Stimulated activated CD8-positive, alpha-beta memory T cell treated with anti-CD3 and anti-CD28 coated beads, Interleukin-4, amount 100 ng/mL, for 48 hours (primary cell): ENCODE measurements at places on chromosomes 1 and 21.

DNA sequence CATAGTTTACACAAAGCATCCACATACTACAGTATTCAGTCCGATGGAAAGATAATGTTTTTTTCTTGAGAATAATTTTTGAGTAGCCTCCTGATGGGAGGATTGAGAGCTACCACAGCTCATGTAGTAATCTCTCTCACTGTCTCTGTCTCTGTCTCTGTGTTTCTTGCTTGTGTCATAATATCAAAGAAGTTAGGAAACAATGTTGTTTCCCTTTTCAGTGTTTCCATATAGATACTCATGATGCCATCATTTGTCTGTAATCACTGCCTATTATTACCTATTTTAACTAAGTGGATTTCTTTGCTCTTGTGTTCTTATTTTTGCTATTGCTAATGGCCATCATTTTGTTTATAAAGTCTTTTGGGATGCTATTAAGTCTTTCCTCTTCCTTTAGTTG, 367.7 kb downstream of the NEGR1 start:
- DNase-seq: no peak

- no peak for DNase-seq
These were observed 30.2 kb upstream of the DDX59 start for GRCh38 chr1:200699871-200700270.

DNA sequence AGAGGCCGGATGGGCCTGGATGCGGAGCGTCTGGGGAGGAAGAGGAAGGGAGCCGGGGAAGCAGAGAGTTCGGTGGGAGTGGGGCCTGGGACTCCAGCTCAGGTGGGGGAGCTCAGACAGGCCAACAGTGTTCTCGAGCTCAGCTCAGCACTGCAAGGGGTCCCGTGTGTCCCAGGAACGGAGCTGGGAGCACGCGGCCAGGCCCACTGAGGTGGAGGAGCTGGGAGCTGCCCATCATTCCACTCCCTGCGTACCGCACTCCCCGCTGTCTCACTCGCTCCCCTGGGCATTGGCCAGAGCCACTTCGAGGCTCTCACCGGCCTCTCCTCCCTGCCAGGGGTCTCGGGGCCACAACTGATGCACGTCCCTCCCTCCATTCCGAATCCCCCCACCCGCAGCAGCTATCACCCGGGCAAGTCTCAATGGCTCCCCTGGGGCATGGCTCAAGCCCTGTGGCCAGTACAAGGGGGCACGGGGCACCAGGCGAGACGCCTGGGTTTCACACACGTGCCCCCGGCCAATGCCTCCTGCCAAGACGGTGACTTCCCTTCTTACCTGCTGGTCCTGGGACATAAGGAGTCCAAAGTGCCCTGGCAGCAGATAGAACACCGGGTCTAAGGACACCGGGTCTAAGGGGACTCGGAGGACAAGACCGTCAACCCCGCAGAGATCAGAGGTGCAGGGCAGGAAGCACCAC, 30.3 kb upstream of the COL6A2 start:
- no peak for DNase-seq

DNA sequence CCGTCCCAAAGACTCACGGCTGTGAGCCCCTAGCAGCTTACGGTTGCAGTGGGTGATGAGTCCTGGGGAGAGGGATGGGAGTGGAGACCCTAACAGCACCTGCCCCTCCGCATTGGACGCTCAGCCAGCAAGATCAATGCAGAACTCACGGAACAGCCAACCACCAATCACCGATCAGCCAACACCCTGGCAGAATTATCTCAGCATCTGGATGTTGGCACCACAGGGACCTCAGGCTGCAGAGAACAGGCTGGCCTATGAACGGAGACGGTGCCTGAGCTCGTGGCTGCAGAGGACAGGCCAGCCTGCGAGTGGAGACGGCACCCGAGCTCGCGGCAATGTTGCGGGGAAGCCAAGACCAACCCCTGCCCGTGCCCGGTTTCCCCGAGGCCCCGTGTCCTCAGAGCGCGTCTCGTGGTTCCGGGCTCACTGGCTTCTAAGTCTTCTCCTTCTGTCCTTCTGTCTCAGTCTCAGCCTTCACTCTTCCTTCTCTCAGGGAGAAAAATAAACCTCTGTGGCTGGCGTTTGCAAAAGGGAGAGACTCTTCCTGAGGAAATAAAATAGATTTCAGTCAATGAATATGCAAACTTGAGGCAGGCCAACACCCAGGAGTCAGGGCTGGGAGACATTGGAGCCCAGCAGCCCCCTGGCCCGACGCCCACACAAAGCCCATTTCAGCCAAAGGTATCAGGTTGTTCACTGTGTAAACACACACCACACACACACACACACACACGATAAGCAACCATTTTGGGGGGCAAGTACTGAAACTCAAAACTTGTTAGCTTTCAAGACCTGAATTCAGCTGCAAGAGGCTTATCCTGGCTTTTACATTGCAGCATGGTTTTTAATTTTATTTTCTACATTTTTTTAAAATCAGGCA, 67.8 kb downstream of the SIK1 start:
- no peak for DNase-seq

DNA sequence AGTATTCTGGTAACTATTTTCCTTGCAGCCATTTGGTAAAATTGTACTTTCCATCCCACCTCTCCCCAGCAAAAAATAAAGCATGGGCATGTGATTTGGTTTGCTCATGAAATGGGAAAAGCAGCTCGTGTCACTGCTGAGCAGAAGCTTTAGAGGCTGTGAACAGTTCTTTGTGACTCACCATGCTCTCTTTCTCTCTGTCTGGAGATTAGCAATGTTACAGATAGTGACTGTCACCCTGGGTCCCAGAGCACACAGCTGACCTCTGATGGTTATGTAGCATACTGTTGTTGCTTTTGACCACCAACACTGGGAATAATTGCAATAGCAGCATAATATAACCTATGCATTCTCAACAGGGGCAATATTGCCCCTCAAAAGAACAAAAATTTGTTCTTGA, 70.6 kb downstream of the RGS2 start:
- no peak for DNase-seq

DNA sequence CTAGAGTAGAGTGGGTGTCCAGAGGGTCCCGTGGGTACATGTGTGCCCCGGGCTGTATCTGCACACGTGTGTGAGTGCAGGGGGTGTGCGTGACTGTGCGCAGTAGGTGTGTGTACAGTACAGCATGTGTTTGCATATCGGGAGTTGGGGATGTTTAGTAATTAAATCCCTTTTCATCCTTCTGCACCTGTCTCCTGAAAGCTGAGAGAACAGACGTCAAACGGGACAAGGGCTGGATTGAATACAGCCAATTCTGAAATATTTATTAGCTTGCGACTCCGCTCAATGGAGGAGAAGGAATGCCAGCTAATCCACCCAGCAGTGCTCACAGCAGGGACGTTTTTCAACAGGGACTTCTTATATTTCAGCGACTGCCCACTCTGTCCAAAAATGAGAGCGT, 44.7 kb upstream of the CASZ1 start:
- no peak for DNase-seq

DNA sequence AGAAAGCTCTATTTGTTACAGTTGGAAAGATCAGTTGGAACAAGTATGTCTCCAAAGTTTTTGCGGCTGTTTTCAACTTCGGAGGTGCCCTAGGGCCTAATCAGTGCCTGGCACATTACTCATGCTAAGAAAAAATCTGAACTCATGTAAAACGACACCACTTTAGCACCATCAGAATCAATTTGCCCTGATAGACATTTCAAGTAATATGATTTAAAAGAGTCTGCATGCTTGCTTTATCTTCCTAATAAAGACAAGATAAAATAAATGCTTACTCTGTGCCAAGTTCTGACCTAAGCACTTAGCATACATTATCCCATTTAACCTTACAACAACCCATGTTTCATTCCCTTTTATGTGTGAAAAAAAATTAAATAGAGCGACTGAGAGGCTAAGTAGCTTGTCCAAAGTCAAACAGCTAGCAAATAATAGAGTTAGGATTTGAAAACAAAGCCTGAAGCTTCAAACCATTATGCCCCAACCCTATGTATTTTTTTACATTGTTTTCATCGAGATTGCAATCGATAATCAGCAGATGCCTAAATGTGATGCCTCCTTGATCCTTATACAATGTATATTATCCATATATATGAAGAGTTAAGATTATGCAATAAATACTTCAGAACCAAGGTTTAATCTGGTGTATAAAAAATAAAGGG, 91.3 kb downstream of the DENND1B start:
- DNase-seq: no peak

- no peak for DNase-seq
These were observed 9.1 kb upstream of the IFI16 start for GRCh38 chr1:159000625-159001024.

GRCh38 chr1:54017979-54018378, at the start of gene LDLRAD1:
TSS of gene LDLRAD1 (minus strand) at chr1:54018186. CDS start at chr1:54018112, 74 bp downstream.
- DNase-seq: no peak

GRCh38 chr1:32182060-32182459, 2.6 kb downstream of the TXLNA start:
- no peak for DNase-seq

- no peak for DNase-seq
These were observed 49.2 kb upstream of the POFUT2 start for GRCh38 chr21:45336870-45337269.

DNA sequence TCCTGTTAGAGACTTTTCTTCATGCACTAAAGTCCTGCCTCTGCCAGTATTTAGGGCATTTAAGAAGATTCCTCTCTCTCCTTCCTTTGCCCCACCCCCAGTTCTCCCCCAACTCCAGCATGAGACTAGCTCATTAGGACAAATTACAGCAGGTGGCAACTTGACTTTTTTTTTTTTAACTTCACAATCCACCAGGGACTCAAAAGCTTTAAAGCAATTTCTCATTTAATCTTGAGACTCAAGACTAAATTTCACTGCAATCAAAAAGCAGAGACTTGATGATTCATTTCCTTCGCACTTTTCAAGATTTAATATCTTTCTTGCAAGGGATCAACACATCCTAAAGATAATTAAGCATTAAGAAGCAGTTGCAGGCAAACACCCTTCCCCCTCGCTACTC, 74.9 kb downstream of the WLS start:
- DNase-seq: no peak

DNA sequence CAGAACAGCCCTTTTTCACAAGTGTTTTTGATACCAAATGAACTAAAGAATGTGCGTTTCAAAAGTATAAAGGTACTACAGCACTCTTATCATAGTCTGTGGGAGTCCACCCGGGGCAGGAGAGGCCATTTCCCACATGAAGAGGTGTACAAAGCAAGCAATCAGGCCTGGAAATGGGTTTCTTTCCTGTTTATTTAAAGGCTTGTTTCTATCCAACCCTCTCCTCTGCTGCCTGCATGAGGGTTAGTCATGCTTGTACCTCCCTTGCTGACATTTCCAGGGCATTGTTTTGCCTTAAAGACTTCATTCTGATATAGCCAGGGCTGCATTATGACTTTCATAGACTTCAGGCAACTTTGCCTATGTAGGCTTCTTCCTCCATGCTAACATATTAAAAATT, 11.6 kb downstream of the SELP start:
- no peak for DNase-seq

- no peak for DNase-seq
These were observed 10.4 kb downstream of the CAMTA1 start for GRCh38 chr1:6795661-6796060.

GRCh38 chr1:233158322-233158721, 137.2 kb downstream of the PCNX2 start:
- DNase-seq: no peak

- peak; percentile 71 for DNase-seq
These were observed 90.5 kb downstream of the LIPI start for GRCh38 chr21:14120091-14120734.

GRCh38 chr1:100234432-100234831, 15.2 kb downstream of the DBT start:
- DNase-seq: no peak

DNA sequence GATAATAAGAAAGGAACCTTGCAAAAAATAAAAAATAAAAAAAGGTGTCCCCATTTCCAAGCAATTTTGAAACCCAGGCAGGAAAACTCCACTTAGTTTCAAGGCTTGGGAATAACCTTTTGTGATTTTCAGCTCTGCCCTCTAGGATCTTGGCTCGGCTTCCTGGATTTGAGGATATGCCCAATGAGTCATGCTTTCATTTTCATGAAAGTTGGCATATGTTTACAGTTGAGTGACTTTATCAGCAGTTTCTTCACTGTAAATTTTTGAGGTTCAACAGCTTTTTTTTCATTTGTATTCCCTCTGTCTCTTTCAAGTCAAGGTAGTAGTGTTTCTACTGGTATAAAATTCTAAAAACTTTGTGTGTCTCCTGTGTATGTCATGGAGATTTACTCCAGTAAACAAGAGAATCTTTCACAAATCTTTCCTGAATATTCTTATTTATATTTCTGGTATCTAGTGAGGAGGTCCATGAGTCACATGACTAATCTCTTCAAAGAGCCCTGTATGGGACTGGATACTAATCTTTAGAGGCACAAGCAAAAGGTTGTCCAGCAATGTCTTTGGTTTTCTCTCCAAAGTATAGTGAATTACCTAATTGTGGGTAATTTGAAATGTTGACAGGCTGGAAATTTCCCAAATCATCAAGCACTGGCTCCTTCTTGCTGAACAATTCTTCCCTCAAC, 335.3 kb downstream of the BRINP2 start:
- DNase-seq: no peak

DNA sequence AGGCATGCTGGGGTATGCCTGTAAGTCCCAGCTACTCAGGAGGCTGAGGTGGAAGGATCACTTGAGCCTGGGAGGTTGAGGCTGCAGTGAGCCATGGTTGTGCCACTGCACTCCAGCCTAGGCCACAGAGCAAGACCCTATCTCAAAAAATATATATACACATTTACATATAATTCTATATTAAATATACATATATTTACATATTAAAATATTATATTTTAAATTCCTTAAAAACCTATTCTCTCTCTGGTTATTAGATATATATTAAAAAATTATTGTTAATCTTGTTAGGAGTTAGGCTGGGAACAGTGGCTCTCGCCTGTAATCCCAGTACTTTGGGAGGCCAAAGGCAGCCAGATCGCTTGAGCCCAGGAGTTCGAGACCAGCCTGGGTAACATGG, 22.7 kb downstream of the GLMN start:
- DNase-seq: no peak

DNA sequence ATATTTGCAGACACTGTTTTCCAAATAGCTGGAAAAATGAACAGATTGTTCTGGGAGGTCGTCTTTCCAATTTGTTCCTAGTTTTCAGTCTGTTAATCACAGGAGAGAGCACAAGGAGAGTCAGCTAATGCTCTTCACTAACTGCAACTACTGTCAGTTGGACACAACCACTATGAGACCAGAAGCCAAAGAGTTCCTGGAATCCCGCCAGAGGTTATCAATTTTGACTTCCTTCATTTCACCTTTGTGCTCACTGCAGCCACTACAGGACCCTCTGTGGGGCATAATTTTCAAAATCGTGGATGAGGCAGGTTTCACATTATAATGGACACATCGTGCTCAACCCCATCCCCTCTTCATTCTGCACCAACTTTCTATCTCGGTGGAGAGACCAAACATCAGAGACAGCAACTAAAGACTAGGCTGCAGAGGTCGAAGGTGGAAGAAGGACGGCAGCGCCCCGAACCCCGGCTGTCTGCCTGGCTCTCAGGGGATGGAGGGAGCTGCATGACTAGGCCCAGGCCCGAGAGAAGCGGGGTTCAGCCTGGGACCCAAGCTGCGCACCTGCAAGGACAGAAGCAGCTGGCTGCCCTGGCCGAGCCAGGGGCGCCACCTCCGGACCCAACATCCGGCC, 602 bp downstream of the KIAA0319L start:
- DNase-seq: no peak
